ENCODE measurements at places on chromosomes 6 and 20.

DNA sequence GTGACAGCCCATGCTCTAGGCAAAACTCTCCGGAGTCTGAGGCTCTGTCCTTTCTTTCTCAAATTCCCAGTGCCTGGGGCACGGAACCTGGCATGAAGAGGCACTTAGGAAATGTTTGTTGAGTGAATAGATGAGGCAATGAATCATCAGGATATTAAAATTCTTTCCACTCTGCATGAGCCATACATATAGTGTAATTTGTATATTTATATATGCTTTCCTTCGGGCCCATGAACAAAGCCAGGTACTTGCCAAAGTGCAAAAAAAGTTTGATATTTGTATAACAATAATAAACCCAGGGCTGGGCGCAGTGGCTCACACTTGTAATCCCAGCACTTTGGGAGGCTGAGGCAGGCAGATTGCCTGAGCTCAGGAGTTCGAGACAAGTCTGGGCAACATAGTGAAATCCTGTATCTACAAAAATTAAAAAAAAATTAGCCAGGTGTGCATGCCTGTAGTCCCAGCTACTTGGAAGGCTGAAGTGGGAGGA is 212.3 kb upstream of the ZNF217 start:
- DNase-seq = peak; percentile 100

DNA sequence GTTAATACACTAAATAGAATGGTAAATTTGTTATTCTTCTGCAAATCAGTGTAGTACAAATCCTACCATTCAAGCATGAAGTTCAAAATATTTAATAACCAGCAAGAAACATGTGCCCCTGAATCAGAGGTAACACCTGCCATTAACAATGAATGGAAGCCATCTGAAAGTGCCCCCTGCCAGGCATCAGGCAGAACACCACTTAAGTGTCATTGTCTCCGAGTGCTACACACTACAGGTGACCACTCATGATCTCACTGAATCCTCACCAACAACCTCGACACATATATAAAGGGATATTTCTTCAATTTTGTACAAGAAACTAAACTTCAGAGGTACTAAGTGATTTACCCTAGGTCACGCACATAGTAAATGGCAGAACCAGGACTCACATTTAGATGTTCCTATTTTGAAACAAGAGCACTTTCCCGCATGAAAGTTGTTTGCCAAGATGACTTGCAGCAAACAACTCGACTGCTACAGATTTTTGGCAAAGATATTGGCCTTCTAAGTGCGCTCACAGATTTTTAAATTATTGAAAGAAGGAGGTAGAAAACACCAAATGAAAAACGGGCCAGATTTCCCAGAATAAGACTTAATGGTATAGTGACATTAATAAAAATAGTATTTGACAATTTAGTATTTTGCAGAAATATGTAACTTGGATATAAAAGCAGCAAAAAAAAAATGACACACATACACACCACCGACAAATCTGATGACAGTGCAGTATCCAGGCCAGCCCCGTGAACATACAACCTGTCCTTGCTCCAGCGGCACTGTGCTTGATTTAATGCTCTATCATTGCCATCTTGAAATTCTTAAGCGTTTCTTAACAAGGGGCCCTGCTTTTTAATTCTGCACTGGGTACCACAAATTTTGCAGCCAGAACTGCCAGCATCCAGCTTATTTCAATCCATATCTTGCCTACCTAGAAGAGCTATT is 274.5 kb downstream of the ALDH8A1 start:
- no peak for DNase-seq

DNA sequence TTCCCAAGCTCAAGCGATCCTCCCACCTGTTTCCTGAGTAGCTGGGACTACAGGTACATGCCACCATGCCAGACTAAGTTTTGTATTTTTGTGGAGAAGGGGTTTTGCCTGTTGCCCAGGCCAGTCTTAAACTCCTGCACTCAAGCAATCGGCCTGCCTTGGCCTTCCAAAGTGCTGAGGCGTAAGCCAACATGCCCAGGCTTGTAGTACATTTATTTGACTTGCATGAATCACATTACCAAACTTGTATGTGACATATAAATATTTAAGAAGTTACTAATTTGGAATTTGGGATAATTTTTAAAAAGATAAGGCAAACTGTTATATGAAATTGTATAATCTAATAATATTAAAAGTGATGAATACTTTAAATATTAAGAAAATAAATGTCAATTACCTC is 157.6 kb downstream of the MCHR2 start:
- DNase-seq = peak; percentile 30

GRCh38 chr6:23499549-23499948 is 626.5 kb upstream of the NRSN1 start:
- no peak for DNase-seq

- DNase-seq = no peak
Measured at GRCh38 chr20:9163251-9163650, 94.4 kb downstream of the PLCB4 start.

GRCh38 chr6:104656235-104656634 is 203.5 kb downstream of the HACE1 start:
- no peak for DNase-seq

GRCh38 chr6:51814418-51814817 is 273.0 kb downstream of the PKHD1 start:
- DNase-seq = no peak

DNA sequence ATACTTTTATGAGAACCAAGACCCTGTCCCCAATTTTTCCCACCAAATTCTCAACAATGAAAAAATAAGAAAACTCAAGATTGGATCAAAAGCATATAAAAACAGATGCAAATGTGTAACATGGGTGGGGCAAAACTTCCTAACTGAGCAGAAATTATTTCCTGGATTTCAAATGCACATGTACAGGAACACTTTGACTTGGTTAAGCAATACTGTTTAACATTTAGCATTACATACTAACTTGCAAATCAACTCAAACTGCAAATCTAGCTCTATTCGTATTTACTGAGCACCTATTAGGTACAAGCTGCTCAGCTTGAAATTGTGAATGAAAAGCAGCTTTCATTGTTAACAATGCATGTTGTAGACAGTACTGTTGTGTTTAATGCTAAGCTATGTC is 40.2 kb downstream of the BMP5 start:
- DNase-seq = no peak

- no peak for DNase-seq
Measured at GRCh38 chr20:59808729-59809381, 124.6 kb downstream of the SYCP2 start.

GRCh38 chr6:149761438-149761837 is 11.9 kb downstream of the PCMT1 start:
- no peak for DNase-seq

Data from PC-3 (cell line).